Stomach (tissue), 19 donors: ENCODE measurements at places on chromosomes 1 and 21. TPM values are rescaled to one million over a fixed set of nuclear protein-coding genes. Genes with fewer than 3 reads are reported as not detected.

Gene LHX8
- not detected for total RNA-seq

DNA sequence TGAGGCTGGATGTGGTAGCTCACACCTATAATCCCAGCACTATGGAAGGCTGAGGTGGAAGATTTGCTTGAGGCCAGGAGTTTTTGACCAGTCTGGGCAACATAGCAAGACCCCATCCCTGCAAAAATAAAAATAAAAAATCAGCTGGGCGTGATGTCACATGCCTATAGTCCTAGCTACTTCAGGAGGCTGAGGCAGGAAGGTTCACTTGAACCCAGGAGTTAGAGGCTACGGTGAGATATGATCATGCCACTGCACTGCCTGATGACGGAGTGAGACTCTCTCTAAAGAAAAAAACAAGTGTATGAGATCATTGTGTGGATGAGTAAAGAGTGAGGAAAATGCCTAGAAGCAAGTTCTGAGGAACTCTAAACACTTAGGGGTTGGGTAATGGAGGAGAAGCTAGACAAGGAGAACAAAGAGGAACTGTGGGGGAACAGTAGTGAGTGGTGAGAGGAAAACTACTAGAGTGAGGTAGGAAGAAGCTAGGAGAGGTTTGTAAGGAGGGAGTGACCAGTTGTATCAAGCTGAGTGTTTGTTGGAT lies 17.0 kb downstream of the CLIC4 start:
- DNase-seq: no peak

DNA sequence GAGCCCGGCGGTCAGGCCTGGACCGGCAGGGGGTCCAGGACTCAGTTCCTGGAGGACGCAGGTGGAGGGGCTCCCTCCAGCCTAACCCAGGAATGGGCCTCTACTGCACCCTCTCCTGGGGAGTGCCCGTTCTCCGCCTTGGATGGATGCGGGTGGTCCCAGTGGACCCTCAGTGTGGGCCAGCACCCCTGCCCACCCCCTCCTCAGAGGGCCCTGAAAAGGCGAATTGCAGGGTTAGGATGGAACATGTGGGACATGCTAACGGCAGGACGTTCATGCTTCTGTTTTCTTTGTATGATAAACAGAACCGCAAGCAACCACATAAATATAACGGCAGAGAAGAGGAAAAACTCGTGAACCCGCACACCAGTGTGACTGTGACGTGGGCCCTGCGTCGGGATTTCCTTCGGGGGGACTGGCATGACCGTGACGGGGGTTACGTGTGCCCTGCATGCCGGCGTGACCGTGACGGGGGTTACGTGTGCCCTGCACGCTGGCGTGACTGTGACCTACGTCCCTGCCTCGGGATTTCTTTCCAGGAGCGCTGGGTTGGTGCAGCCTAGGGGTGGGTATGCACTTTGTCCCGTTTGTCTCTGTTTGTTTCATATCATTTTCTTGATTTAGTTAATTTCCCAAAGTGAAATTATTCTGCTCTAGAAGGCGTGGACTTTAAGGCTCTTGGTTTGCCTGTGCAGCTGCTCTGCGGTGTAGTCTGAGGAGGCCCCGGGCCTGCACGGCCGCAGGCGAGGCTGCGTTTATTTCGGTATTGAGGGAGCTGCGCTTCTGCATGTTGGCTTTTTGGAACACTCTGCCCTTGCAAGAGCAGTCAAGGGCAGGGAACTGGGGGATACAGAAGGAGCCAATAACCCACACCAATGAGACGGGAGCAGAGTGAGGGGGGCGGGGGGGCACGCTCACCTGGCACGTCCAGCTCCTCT lies 3.1 kb downstream of the FTCD start:
- peak; percentile 18 for DNase-seq

DNA sequence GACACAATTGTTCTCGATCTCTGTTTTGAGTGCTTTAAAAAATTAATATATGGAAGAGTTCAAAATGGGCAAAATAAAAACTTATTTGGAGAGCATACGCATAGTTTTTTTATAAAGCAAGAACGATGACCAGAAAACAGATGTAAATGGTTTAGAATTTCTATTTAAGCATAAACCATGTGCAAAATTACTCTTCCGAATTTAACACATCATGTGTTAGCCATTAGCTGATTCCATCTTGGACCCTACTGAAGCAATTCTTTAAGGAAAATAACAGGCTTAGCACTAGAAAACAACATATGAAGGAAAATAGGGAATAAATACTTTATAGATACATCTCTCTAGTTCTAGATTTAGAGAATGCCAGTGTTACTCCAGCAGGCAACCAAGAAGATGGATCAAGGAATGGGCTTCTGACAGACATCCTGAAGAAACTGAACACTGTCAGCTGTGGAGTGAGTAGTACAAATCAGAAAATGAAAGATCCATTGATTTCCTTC lies 26.7 kb downstream of the CDC7 start:
- DNase-seq: peak; percentile 20
